ENCODE measurements at places on chromosomes 5 and 9.

DNA sequence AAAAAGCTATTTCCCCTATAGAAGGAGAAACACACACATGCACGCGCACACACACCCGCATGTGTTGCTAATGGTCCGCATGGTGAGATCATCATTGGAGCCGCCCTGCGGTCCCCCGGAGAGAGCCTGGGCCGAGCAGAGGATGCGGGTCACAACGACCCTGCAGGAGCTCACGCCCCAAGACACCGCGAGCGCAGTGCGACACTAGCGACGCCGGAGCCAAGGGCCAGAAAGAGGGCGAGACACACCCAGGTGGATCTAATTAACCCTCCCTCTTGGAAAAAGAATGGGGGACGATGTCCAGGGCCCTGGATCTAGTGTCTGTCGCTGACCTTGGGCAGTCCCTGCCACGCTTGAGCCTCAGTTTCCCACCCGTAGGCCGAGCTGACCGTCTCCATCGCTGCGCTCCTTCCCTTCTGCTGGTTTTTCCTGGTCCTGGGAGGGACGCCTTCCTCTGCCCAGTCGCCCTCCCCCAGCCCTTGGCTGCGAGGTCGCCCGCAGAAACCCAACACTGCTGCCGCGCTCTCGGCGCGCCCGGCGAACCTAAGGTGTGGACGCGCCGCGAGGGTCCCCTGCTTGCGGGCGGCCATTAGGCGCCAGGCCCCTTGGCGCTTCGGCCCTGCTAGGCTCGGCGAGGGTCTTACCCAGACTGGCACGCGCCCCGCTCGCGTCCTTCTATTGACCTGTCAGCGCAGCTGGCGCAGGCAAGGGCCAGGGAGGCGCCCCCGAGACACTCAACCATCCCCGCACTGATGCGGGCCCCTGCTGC, 47.5 kb upstream of the RNF20 start:
- DNase-seq = no peak

- DNase-seq = no peak
Observed at GRCh38 chr5:19531374-19531952, 456.5 kb downstream of the CDH18 start.

GRCh38 chr5:31844622-31845345, 205.9 kb downstream of the PDZD2 start:
- DNase-seq = no peak

GRCh38 chr5:153711755-153712154, 221.3 kb downstream of the GRIA1 start:
- DNase-seq = no peak

Data from activated effector memory CD4-positive, alpha-beta T cell treated with anti-CD3 and anti-CD28 coated beads, Interleukin-2, amount 50 U/mL, for 16 hours (primary cell).